ENCODE measurements at places on chromosomes 7 and 10.

GRCh38 chr7:7475601-7476000 is 60.1 kb downstream of the COL28A1 start:
- no peak for DNase-seq

- DNase-seq, result no peak
Measured at GRCh38 chr7:86908948-86909347, 150.5 kb downstream of the ELAPOR2 start.

DNA sequence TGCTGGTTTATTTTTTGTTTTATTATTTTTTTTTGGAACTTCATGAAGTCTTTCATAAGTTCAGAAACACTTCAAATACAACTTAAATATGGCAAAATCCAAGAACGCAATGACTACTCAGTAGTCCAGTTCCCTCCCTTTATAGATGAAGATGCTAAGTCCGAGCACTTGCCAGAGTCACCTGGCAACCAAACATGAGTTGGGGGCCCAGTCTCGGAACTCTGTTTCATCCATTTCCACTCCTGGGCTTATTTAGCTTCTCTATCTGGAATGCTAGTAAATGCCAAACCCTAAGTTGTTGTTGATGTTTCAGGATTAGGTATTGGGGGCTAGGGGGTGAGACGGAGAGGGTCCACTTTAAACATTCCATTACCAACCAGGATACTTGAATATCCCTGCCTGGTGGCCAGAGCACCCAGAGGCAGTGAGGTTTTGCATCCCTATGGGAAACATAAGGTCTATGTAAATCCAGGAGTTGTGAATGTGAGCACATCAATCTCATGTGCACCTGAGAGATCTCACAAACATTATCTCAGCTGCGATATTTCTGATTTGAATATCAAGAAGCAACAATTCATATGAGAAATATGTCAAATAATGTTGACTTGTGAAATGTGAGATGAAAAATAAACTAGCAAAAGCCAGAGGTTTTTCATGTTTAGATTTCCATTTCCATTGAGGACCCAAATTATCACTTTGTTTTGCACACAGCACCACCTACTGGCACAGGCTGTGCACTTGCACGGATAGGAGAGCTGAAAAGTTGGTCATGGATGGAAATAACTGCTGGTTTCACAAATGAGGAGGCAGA is 129.3 kb downstream of the PKD1L1 start:
- peak; percentile 84 for DNase-seq

DNA sequence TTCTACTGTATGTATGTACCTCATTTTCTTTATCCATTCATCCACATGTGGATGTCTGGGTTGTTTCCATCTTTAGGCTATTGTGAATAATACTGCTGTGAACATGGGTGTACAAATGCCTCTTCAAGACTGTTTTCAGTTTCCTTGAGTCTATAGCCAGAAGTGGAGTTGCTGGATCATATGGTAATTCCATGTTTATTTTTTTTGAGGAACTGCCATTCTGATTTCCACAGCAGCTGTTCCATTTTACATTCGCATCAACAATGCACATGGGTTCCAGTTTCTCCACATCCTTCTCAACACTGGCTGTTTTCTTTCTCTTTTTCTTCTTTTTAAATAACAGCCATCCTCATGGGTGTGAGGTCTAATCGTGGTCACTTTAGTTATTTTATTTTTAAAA is 69.9 kb upstream of the CTBP2 start:
- no peak for DNase-seq

DNA sequence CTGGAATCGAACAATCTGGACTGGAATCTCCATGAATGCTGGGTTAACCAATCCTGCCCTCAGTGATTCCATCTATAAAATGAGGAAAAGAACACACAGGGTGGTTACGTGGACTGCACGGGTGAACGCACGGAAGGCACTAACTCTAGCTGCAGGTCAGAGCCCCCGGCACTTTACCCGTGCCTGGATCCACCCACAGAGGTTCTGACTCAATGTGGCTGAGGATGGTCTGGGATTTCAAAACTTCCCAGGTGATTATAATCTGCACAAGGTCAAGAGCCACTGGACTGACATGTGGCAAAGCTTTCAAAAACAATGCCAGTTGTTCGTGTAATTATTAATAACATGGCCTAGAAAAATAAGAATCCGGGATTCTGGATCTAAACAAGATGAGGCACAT is 29.2 kb downstream of the KIAA1549 start:
- no peak for DNase-seq

DNA sequence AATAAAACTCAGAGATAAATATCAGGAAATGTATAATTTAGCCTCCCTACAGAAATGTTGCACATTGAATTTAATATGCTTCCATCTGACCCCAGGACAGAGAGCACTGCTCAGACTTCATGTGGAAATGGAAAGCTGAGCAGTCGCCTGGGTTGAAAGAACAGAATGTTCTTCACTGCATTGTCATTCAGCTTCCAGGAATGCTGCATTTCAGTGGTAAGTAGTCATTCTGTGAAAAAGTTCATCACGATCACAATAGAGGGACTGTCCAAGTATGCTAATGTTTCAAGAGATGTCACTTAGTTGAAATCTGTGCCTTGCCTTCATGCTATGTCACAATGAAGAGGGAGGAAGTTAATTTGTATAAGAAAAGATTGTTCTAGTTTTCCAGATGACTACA is 147.3 kb downstream of the NRCAM start:
- peak; percentile 40 for DNase-seq

DNA sequence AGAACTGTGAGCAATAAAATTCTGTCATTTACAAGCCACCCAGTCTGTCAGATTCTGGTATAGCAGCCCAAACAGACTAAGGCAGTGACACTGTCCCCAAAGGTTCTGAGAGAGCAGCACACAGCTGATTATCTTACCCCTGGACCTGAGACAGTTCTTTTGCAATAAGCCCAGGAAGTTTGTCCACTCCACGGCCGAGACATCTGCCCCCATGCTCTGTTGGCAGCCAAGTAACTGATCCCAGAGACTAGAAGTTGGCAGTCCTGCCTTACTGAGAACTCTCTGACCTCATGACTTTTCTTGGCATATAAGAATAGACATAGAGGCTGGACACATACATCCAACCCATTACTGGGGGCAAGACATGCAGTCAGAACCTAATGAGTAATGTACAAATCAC is 243.0 kb upstream of the GRB10 start:
- no peak for DNase-seq

DNA sequence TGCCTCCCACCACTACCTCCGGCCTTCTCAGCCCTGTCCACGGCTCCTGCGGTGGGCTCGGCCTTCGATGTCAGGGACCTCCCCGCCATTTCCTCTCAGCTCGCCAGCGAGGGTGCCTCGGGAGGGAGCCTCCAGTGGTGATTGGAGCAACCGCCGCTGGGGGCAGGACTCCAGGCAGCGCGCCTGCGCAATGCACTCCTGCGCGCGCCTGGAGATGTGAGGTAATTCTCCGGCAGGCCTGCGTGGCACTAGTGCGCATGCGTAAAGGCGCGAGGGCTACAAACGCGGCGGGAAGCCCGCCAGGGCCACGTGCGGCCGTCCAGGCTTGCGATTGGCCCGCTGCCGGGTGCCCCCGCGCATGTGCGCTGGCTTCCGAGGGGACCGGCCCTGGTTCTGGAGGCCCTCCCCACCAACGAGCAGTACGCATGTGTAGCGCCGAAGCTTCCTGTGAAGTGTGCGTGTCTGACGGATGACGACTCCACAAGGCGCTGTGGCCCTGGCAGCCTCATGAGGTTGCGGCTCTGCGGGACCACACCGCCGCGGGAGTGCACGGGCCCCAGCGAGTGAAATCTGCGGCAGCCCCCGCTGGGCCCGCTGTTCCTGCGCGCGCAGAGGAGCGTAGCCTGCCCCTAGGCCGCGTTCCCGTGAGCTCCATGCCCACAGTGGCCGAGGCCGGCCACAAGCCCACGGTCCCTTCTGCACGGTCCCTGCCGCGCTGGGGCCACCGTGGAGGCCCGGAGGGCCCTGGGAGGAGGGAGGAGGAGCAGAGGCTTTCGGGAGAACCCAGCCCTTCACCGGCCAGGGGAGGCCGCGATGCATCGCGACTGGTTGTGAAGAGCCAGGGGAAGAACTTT is at the start of gene SYCE1:
TSS of gene SYCE1 (minus strand) at position 143 of the 854 bp plus-strand sequence. CDS start at position 89, 54 bp downstream.
- DNase-seq, result no peak

- no peak for DNase-seq
Measured at GRCh38 chr10:119860866-119861607, 11.6 kb downstream of the MCMBP start.

GRCh38 chr10:69974551-69975155 is 78.0 kb upstream of the MACROH2A2 start:
- no peak for DNase-seq

DNA sequence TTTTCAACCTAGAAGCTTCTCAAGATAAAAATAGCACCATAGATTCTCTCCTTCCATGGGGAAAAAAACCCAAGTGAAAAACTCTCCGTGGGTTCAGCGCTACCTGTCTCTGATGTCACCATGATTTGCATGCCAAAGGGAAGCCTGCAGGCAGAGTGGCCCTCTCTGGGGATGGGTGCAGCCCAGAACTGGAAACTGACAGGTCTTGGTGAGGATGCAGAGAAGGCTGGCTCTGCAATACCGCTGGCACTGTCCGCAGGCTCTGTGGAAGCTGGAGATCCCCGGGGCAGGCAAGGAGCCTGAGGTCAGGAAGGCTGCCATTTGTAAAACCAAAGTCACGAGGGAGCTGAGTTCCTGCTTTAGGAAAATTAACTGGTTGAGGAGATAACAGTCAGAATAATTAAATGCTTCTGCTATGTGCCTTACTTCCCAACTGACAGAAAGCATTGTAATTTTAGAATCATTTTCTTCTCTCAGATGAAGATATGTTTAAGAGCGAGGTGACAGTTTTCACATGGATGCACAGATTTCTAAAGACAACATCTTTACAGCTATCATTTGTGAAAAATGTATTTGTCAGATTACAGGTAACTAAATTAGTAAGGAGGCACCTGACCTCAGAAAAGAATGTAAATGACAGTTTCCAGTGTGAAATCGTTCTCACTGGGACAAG is 731.5 kb upstream of the FZD8 start:
- no peak for DNase-seq

DNA sequence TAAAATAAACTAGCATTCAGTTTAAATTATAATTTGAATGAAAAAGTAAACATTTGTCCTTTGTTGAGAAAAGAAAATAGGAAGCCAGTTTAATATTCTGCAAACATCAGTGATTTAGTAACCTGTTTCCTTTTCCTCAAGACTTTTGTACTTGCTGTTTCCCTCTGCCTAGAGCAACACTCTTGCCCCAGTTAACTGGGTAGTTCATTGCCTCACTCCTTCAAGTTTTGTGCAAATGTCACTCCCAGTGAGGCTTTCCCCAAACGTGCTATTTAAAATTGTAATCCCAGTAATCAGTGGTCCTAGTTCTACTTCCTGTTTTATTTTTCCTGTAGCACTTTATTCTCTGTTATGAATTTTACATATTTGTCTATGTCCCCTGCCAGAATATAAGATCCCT is 23.8 kb downstream of the DLD start:
- no peak for DNase-seq

DNA sequence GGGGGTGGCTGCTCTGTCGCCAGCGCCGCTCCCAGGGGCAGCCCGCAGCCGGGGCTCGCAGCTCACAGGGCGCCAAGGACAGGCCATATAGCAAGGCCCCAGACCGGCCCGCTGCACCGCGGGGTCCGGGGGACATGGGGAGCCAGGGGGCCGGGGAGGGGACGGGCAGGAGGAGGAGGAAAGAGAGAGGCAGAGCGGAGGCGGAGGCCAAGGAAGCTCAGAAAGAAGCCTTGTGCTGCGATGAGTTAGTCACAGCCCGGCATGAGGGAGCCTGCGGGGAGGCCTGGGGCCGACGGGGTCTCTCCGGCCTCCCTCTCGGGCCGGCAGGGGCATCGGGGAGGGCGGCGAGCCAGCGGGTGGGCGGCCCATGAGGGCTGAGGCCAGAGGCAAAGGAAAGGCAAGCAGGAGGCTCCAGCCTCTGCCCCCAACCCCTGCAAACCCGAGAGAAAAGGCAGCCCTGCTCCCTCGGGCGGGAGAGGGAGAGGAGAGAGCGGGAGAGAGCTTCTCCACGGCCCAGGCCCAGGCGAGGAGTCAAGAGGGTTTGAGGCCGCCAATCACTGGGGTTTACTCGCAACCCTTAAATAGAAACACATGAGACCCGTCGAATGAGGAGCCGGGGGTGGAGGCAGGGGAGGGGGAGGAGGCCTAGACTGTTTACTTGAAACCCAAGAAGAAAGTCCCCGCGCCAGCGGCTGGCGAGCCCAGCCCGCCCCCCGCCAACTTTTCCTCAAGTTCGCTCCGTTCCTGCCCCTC is 167.9 kb downstream of the NEURL1 start:
- no peak for DNase-seq

DNA sequence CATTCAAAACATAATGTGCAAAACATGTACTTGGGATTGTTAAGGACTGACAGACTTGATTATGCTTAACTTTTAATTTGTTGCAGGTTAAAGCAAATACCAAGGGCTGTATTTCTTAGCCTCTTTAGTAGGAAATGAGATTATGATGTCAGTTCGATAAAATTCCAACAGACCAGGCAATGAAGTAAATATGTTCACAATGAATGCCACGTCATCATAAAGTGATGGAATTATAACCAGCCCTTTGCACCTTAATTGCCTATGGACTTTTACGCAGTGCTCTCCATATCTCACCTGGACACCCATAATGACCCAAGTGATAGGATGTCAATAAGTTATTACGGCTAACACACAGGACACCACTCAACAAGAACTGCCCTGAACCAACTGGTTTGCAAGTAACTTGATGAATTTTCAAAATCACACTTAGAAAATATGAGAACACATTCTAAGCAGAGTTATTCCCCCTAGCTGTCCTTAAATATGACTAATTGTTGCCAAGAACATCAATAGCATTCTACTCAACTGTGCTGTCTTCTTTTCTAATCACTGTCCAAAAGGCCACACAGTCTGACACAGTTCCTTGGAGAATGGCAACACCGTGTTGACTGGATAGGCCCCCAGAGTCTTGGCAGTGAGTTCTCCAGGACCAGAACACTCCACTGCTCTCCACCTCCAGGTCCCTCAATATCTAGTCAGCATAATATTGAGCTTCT is 115.0 kb downstream of the CHCHD3 start:
- DNase-seq, result no peak

- DNase-seq, result peak; percentile 68
Measured at GRCh38 chr10:11242443-11243387, 225.0 kb downstream of the CELF2 start.

- no peak for DNase-seq
Measured at GRCh38 chr10:17453373-17454091, 863 bp downstream of the ST8SIA6 start.

- DNase-seq, result peak; percentile 24
Measured at GRCh38 chr10:69855346-69856111, 53.8 kb downstream of the COL13A1 start.

DNA sequence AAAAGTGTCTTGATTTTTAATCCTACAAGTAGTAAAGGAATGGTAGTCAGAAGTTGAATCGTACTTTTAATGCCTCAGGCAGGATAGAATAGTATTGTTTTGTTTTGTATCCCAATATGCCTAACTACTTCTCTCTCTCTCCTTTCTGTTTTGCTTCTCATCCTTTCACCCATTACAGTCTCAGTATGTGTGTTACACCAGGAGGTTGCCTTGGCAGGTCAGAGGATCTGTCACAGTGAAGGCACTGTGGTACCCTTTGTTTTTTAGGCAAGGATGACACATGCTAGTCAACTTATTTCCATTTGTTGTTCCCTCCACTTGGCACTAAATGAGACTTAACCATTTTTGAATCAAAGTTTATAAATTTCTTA is 94.4 kb downstream of the MAPK8 start:
- DNase-seq, result peak; percentile 19

GRCh38 chr7:958221-959200 is 4.0 kb upstream of the ADAP1 start:
- DNase-seq, result no peak

- DNase-seq, result peak; percentile 72
Measured at GRCh38 chr10:103605359-103606096, 112.0 kb downstream of the NEURL1 start.
